ENCODE measurements at places on chromosomes 16 and 17.

GRCh38 chr17:49180303-49180702 is 30.1 kb downstream of the GNGT2 start:
- DNase-seq: no peak

GRCh38 chr17:56451629-56452028 is 141.9 kb upstream of the NOG start:
- no peak for DNase-seq

DNA sequence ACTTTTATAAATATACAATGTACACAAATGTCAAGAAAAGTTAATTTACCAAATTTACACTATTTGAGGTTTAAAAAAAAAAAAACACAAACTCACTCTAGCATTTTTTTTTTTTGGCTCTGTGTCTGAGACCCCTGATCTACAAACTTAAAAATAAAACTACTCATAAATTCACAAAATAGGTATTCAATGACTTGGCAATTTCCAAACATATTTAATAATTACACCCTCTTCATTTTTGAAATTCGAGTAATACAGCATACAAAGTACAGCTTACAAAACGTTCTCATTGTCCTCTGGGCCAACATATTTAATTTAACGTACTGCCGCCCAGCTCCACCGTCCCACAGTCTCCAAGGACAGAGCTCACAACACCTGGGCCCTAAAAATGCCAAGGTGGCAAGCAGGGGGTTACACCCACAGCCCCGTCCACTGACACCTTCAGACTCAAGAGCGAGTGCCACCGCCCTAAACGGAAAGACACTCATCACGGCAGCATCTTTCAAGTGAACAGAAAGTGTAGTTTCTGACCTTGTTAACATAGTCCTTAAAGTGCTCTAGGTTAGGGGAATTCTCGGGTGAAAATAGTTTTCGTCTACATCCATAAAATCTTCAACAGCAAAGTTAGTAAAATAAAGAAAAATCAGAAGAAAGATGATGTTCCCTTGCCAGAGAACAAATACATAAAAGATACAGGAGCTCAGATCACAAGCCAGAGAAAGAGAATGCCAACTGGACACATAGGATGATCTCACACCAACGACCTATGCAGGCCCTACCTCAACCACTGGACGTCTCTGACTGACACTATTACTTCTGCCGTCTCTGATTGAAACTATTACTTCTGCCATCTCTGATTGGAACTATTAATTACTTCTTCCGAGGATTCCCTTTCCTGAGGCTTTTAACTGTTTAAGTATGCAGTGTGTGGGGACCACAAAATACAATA is 4.2 kb downstream of the ADCY9 start:
- no peak for DNase-seq

DNA sequence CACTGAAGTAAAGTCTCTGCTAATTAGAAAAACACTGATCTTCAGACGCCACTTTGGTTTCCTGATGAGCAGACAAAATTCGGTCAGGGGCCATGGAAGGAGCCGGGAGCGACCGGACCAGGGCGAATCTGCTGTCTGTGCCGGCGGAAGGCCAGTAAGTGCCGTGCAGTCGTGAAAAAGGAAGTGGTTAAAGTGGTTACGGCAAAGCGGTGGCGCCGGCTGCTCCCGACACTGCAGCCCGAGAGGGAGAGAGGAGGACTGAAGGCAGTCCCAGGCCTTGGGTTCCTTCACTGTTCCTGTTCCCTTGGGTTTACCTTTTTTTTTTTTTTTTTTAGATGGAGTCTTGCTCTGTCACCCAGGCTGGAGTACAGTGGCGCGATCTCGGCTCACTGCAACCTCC is 17.3 kb upstream of the HEXD start:
- no peak for DNase-seq

DNA sequence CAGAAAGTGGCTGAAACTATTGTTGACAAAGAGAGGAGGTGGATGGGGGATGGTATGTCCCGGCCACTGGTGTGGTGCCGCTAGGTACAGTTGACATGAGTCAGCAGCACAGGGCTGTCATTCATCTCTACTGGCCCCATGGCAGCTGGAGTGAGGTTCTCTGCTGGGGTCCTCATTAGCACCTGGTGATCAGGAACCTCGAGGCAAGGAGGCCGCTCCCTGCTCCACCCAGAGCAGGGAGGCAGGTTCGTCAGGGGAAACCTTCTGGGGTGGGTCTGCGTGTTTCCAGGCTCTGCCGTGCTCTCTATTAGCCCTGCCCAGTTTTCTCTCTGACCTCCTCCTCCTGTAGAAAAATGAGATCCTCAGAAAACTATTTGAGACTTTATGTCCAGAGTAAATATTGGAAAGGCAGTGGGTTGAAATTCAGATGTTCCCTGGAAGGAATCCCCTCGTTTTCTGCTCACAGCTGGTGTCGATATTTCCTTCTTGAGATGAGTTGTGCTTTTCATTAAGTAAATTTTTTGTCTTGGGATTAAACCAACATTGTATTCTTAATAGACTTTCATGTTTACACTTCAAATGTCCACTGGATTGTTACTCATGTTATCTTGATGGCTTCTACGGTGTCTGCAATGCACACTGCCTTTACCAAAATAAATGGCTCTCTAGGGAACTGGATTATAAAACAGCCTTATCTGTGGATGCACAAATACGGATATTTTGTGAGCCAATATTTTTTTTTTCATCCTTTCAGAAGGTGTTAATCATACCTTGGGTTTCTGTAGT is 7.1 kb downstream of the NTN1 start:
- DNase-seq: peak; percentile 40

DNA sequence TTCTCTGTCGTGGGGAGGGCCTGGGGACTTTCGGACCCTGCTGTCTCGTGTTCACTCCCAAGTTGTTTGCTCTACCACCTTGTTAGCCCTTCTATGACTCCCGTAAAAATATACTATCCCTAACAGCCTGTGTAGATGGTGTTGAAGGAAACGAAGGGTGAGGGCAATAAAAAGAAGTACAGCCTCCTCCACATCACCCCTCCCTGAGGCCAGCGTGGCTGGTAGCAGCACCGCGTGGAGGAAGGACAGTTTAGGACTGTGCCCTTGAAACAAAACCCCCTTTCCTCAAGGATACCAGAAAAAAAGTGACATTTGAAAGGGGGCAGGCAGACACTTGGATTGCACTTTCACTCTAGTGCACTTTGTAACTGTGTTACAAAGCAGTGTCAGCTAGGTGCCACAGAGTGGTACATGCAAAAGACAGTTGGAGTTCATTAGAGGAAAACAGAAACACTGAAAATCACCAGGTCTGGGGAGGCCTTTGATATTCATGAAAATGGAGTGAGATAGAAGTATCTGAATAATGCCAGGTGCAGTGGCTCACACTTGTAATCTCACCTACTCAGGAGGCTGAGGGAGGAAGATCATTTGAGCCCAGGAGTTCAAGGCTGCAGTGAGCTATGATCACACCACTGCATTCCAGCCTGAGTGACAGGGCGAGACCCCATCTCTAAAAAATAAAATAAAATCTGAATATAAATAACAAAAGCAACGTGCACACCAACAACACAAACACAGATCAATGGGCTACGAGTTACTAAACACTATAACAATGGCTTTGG is 53.8 kb downstream of the TBX4 start:
- DNase-seq: no peak

DNA sequence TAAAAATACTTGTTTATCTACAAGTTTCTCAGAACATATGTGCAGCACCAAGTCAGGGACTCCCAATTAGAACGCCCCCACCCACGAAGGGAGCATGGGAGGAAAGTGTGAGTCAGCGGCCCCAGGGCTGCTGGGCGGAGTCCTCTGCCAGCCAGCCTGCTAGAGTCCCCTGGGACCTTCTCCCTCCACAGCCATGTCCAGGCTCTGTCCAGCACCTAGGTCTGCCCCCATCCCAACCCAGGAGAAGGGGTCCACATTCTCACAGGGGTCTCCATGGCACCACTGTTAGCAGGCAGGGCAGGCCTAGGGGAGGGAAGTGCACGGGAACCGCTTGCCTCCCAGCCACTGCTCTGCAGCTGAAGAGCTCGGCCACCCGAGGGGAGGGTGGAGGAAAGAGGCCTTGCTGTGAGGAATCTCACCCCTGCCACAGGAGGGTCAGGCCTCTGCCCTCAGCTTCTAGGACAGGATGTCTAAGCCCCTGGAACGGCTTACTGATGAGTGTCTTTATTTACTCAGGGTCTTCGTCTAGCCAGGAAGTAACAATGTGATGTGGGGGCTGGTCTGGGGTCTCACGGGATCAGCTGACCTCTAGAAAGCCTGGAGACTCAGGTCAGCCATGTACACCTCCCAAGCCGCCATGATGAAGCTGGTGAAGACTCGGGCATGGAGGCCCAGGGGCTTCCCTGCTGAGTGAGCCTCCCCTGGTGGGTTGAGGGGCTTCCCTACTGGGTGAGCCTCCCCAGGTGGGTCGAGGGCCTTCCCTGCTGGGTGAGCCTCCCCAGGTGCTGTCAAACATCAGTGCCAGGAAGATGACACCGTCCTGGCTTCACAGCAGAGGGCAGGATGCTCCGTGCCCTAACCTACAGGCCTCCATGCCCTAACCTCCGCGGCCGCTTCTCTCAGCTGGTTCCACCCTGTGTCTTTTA is 190.3 kb downstream of the RBFOX3 start:
- no peak for DNase-seq

- no peak for DNase-seq
These were observed 499.8 kb downstream of the WWOX start for GRCh38 chr16:78599271-78599670.

DNA sequence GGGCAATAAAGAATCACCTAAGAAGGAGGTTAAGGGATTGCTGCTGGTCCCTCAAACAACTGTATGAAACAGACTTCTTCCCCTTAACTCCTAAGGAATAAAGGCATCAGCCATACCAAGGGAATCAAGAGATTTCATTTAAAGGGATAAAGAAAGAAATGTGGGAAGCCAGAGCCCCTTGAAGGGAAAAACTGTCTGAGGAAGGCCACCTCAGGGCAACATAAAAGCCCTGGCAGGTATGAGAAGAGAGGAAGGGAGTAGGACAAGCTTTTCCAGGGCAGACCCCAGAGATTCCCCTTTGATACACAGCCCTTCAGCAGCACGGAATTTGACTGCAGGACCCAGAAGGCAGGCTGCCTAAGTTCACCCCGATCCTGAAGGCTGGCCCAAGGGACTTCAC is 43.5 kb downstream of the COG7 start:
- DNase-seq: no peak

DNA sequence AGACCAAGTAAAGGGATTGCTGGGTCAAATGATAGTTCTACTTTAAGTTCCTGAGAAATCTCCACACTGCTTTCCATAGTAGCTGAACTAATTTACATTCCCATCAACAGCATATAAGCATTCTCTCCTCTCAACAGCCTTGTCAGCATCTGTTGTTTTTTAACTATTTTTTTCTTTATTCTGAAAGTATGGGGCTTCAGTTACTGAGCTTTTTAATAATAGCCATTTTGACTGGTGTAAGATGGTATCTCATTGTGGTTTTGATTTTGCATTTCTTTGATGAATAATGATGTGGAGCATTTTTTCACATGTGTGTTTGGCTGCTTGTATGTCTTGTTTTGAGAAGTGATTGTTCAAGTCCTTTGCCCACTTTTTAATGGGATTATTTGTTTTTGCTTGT is 2.5 kb downstream of the KRTAP2-2 start:
- DNase-seq: no peak

GRCh38 chr16:10534748-10535147 is 45.6 kb downstream of the EMP2 start:
- no peak for DNase-seq

GRCh38 chr17:77854083-77854758 is 104.3 kb upstream of the TNRC6C start:
- no peak for DNase-seq

DNA sequence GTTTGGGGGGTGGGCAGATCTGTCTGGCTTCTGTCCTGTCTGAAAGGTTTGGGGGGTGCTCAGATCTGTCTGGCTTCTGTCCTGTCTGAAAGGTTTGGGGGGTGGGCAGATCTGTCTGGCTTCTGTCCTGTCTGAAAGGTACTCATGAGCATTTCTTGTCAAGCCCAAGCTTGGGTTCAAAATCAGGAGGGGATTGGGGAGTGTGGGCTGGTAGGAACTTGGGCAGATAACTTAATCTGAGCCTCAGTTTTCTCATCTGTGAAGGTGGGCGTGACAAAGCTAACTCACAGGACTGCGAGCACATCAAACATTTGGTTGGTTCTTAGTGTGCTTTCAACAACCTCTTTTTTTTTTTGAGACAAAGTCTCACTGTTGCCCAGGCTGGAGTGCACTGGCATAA is 35.2 kb downstream of the HAPSTR1 start:
- peak; percentile 27 for DNase-seq

DNA sequence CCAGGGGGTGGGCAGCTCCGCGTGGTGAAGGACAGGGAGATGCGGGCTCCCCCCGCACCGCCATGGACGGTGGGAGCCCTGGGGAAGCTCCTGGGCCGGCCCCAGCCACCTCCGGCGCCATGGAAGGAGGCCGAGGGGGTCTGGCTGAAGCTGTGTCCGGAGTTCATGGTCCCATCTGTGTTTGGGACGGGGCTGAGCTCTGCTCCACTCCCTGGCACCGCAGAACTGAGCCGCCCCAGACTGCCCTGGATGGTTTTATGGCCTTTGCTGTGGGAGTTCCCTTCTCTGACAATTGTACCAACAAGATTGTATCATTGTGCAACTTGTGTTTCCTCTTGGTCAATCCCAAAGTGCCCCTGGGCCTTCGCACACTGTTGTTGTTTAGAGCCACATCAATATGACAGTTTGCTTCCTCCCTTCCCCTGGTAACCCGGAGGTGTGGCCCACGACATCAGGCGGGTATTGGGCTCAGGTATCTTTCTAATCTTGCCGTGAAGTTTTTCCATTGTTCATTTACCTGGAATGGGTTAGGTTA is 942 bp downstream of the KRT23 start:
- no peak for DNase-seq

- peak; percentile 96 for DNase-seq
These were observed at the start of gene TMEM231 for GRCh38 chr16:75555707-75556430. TSS of gene TMEM231 (minus strand) at chr16:75556252. CDS start at chr16:75556209, 43 bp downstream.

GRCh38 chr16:72853575-72854266 is 194.2 kb downstream of the ZFHX3 start:
- DNase-seq: no peak

Data from vagina (tissue), 2 donors.